ENCODE measurements at places on chromosomes 13 and 19.
A peak's percentile ranks its signal among the peaks of the same experiment; 100 is the strongest.

GRCh38 chr19:938233-938923 is 12.5 kb downstream of the ARID3A start:
- no peak for DNase-seq

DNA sequence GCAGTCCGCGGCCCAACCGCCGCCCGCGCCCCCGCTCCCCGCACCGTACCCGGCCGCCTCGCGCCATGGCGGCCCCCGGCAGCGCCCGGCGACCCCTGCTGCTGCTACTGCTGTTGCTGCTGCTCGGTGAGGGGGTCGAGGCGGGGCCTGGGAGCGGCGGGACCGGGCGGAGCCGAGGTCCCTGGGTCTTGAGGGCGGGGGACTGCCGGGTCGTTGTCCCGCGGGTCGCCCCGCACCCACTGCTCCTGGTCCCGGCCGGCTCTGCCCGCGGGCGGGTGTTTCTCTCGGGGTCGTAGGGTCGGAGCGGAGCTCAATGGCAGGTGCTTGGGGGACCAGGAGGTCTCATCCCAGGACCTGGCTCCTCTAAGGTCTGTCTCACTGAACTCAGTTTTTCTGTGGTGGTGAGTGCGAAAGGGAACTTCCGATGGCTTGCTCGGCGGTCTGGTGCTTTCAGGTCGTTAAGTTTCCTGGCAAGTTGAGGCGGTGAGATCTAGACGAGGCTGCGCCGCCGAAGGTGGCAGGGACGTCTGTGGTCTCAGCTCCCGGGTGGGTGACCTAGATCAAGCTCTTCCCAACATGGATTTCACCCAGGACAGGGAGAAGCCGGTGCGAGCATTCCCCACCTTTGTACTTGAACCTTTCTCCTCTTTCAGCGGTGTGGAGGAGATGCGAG is 467 bp downstream of the LAMP1 start:
- DNase-seq: no peak

DNA sequence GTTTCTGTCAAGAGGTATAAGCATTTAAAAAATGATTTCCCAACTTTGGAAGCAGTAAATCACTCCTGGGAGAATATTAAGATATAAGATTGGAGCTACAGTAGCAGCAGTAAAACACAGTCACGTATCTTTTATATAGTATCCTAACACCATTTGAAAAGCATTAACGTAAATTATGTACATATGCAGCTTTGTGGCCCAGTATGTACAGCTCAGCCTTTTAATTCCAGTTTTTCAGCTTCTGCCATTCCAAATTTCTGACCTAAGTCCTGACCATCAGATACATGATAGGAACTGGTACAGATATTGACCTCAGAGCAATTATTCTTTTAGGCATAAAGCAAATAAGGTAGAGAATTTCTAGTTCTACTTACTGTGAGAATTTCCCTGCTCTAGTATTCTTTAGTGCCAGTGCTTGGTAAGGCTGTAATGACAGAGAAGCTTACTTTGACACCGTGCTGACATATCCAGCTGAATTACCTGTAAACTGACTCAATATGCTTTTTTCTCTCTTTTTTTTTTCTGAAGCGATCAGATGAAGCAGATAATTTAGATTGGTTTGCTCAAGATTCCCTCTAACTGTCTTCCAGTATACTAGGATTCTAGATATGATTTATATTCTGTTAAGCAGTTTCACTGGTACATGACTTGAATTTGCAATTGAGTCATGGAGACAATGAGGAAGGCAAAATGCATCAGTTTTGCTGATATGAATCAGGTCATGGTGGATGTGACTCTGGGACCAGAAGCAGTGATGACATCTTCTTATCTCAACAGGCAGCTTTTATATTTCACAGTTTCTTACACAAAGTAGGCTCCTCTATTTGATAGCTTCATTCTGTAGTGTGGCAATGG is 703.6 kb downstream of the SLITRK6 start:
- DNase-seq: no peak

- DNase-seq: no peak
These were observed 756.0 kb upstream of the PCDH20 start for GRCh38 chr13:62171697-62172096.

GRCh38 chr19:55270172-55270942 is 9.6 kb downstream of the HSPBP1 start:
- DNase-seq: no peak

GRCh38 chr13:85427416-85427815 is 371.8 kb downstream of the SLITRK6 start:
- no peak for DNase-seq

DNA sequence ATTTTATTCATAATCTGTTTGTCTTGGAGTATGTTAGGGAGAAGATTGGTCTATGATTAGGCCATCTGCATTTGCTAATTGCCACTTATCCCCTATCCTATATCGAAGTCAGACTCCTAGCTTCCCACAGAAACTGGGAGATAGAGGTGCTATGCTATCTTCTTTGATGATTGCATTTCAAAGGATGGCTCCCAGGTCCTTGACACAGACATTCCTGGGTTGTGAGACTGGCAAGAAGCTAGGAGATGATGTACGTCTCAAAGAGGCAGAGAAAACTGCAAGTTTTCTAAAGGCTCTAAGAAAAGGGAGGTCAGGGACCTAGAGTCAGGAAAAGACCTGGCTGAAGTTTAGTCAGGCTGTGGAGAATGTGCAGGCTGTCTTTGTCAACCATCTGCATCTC is 1251.9 kb downstream of the PCDH17 start:
- DNase-seq: no peak

DNA sequence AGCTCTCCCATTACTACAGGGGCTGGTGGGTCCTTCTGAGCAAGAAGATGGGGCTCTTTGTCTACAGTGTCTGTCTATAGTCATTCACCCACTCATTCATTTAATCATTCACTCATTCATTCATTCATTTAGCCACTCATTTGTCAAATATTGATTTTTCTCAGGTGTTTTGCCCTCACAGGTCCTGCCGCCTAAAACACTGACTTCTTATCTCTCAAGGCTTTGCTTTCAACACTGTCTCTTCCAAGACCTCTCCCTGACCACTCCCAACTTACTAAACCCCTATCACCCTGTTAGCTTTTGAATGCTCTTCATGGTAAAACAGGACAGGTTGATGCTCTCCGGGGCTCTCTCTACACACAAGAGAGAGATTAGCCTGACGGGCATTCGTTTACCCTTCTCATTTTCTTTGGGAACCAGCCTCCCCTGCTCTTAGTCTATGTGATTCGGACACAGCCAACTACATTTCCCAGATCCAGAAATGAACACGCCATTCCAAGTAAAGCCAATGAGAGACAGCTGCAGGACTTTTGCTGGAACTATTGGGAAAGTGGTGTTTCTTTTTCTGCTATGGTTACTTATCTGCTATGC is 22.7 kb downstream of the FAM187B start:
- DNase-seq: no peak

DNA sequence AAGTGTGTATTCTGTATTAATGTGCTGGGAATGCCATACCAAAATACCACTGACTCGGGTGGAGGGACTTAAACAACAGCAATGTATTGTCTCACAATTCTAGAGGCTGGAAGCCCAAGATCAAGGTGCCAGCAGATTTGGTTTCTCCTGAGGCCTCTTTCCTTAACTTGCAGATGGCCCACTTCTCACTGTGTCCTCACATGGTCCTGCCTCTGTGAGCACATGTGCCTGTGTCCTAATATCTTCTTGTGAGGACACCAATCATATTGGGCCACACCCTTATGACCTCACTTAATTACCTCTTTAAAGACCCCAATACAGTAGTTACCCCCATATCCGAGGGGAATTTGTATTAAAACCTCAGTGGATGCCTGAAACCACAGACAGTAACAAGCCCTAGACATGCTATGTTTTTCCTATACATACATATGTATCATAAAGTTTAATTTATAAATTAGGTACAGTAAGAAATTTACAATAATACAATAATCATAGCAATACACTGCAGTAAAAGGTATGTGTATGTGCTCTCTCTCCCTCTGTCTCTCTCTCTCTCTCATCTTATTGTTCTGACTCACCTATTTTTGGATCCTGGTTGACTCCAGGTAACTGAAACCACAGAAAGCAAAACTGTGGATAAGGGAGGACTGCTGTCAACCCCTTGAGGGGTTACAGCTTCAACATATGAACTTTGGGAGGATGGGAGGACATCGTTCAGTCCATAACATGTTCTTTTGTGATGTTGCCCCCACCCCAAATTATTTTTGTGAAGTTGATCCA is 174.3 kb downstream of the IRS2 start:
- DNase-seq: no peak

DNA sequence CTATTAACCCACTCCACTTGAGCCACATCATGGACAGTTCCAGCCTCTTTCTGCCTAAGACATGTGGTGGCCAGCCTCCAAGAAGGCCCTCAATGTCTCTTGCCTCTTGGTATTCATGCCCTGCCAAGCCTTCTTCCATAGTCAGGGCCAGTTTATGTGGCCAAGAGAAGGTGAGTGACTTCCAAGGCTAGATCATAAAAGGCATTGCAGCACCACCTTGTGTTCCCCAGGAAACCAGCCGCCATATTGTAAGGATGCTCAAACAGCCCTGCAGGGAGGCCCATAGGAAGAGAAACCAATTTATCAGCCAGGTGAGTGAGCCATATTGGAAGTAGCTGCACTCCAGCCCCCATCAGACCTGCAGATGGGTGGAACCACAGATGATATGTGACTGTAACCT is 12.3 kb upstream of the DNMT1 start:
- no peak for DNase-seq

DNA sequence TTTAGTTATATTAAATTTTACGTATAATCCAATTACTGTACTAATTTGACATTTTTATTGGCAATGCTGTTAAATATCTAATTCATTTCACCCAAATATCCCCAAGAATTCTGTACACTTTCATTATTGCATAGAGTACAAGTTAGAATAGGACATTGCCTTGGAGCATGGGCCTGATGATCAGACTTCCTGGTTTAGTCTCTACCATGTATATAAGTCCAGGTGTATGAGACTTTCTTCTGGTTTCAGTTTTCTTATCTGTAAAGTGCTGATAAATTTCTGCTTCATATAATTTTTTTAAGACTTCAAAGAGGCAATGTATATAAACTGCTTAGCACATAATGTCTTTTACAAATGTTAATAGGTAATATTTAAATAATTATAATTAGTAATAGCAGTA is 179.4 kb downstream of the KLF12 start:
- no peak for DNase-seq

GRCh38 chr19:2896694-2897093 is 4.0 kb upstream of the ZNF57 start:
- no peak for DNase-seq

DNA sequence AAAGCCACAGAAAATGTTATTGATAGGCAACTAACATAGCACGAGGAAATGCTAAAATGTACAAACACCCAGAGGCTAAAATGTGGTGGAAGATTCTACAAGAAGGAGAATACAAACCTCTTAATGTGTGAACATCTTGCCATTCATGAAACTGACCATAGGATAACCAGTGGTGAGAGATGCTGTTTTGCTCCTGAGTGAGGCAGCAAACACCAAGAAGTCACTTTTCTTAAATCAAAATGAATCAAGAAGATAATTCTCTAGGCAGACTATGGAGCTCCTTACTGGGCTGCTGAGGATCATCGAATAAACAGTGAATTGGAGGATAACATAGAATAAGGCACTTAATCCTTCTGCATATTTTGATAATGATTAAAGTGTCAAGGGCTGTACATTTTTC is 375.4 kb upstream of the SLITRK6 start:
- no peak for DNase-seq

DNA sequence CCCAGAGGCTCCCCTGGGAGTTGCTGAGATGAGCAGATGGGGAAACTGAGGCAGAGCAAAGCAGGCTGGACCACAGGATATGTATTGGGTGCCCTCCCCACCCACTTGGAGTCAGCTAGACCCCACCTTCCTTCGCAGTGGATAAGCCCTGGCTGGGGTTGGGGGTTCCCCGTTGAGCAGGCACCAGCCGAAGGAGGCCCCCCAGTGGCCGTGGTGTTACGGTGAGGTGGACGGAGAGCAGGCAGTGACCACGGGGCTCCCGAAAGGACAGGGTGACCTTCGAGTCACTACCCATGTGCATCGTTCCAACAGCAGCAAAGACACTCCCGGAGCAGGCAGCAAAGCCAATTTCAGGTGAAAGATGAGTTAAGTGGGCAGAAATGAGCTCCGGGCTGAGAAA is 62.4 kb upstream of the ADGRE5 start:
- DNase-seq: peak; percentile 23
